ENCODE measurements at places on chromosomes 1 and 21. TPM values are rescaled to one million over a fixed set of nuclear protein-coding genes. Genes with fewer than 3 reads are reported as not detected.
A peak's percentile ranks its signal among the peaks of the same experiment; 100 is the strongest.

The CTSE gene
- polyA plus RNA-seq, result 0.16 TPM

The GJB4 gene
- 0.14 TPM for polyA plus RNA-seq

The RAB7B gene
- 3.3 TPM for polyA plus RNA-seq

The RBP7 gene
- polyA plus RNA-seq, result 21.1 TPM

- no peak for DNase-seq
Measured at GRCh38 chr1:224114787-224115175, 870 bp downstream of the FBXO28 start.

- DNase-seq, result no peak
Measured at GRCh38 chr1:37609002-37609401, 13.3 kb upstream of the GNL2 start.

- DNase-seq, result no peak
Measured at GRCh38 chr1:166700696-166701095, 138.6 kb upstream of the POGK start.

DNA sequence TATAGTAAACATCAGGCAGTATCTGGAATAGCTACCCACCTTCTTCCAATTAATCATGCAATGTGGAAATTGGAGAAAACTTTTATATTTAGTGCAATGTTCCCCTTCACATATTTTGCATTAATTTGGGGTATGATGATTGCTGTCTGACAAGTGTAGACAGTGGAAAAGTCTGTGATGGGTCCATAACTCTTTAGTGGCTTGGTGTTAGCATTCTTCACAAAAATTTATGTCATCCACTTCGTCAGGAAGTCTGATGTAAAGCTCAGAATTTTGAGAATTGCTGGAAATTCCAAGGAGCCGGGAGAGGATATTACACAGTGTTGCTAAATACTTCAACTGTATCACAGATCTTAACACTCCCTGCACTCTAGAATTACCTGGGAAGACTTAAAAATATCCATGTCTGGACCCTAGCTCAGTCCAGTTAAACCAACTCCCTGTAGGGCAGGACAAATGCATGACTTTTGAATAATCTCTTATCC lies 549.7 kb upstream of the PLXNA2 start:
- no peak for DNase-seq

DNA sequence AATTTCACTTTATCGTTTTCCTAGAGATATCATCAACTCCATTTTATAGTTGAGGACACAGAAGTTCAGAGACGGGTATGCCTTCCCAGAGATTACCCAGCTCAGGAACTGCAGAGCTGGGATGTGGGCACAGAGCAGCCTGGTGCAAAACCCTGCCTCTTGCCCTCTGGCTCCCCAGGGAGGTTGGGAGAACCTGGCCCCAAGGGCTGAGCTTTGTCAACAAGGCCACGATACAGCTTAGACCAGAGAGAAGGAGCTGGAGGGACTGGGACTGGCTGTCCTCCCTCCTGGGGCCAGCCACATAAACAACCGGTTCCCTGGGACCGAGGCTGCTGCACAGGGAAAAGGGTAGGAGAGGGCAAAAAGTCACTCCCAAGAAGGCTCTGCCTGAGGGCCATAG lies 3.8 kb downstream of the RIMS3 start:
- DNase-seq, result no peak

DNA sequence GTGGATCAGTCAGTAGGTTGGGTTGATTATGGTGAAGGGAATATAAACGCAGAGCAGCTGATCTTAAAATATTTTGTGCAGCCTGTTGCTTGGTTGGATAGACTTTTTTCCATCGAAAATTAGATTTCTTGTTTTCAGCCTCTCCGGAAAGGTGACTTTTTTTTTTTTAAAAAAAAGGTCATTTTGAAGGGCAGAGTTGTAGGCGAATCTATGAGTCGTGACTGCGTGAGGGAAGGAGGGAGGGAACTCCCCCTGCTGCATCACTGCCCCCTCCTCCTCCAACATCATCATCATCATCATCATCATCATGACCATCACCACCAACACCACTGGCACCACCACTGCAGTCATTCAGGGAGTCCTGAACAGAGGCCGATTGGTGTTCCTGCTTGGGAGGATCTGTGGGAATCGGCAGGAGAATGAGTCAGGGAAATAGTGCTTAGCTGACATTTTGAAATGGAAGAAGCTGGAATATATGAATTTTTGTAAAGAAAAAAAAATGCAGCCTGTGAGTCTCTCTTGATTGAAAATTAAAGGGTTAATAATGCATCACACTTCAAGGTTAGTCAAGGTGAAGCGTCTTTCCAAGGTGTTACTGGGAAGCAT lies 1.2 kb downstream of the ATP1B1 start:
- no peak for DNase-seq

DNA sequence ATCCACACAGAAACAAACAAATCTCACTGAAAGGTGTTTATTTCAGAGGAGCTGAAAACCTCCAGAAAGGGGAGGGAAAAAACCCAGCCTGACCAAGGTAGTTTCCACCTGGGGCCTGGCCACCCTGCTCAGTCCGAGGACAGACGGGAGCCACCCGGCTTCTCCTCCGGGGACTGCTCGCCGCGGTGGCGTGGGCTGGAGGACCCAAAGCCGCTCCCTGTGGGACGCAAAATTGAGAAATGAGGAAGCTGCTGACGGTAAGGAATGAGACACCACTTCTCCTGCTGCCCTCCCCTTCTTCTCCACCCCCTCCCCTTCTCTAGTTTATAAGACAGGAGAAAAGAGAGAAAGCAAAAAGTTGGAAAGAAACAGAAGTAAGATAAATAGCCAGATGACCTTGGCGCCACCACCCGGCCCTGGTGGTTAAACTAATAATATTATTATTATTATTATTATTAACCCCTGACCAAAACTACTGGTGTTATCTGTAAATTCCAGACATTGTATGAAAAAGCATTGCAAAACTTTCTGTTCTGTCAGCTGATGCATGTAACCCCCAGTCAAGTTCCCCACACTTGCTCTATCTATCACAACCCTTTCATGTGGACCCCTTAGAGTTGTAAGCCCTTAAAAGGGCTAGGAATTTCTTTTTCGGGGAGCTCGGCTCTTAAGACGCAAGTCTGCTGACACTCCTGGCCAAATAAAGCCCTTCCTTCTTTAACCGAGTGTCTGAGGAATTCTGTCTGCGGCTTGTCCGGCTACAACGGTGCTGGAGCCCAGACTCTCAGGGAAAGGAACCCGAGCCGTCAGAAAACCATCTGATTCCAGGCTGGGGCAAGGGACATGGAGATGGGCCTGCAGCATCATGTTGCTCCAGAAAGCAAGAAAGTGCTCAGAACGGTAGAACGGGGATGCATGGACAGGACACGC lies 12.5 kb downstream of the ITGB2 start:
- DNase-seq, result no peak

DNA sequence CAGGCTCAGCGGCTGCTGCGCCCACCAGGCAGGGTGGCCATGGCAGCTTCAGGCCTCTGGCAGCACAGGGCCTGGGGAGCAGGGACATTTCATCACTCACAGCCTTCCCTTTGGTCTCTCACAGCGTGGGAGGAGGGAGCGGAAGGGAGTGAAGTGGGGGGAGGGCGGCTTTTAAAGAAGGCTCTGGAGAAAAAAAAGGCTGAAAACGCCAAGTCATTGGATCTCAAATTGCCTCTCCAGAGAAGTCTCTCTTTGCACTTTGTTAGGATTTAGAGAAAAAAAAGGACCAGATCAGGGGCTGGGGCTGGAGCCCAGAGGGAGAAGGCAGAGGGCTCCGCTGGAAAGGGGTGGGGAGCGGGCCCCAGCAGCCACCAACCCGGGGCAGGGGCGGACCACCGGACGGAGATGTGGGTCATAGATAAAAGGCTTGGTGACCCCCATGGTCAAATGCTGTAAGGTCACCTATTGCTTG lies 209.9 kb downstream of the GRIK3 start:
- DNase-seq, result peak; percentile 50

DNA sequence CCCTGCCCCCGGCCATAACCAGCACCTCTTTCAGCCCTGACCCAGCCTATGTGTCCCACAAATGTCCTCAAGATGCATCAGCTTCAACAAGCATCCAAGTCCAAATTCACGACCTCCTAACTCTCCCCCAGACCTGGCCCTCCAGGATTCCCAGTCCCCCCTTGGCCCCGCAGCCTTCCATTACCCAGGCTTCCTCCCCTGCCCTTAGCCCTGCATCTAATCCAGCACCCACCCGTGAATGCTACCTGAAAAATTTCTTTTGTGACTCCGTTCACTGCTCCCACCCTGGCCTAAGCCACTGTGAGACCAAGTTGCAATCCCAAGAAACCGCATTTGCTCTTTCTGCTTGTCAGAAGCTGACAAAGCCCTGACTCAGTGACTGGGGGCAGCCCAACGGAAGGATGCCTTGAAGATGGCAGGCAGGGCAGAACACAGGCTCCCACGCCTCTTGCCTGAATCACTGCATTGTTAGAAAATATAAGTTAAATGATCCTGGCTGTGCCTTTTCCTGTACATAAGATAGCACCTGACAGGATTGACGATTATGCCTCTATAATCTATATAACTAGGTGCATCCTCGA lies 939 bp upstream of the MFAP2 start:
- DNase-seq, result no peak
